Kidney epithelial cell (primary cell): ENCODE measurements at places on chromosomes 4 and X.

DNA sequence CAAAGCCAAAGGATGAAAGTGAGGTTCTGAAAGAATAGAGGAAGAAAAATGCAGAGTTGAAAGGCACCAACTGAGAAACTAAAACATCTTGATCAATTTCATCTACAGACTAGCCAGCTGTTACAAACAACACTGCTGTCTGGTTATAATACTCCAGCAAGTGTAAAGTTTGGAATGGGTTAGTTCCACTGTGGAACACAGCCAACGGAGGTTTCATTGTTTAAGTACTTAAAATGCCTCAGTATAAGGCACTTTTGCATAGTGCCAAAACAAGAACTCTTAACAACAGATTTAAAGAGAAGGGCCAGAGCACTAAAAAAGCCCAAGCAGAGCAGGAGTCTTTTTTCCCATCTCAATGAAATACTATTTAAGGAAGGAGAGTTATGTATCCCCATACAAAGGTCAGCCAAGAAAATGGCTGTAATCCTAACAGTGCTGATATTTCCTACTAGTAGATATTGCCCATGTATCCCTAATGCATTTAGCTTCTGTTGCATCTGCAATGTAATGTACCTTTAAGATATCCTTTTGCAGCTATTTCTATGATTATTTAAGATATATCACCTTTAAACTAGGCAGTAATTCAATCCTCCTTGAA lies 16.5 kb downstream of the ACSL4 start:
- no peak for DNase-seq

GRCh38 chr4:6341696-6342095 lies 72.0 kb downstream of the WFS1 start:
- DNase-seq: no peak

GRCh38 chr4:122476126-122476525 lies 19.6 kb upstream of the IL2 start:
- no peak for DNase-seq

- DNase-seq: no peak
Observed at GRCh38 chrX:115561605-115562479, 868 bp downstream of the PLS3 start.

GRCh38 chrX:39969099-39969818 lies 128.5 kb downstream of the BCOR start:
- DNase-seq: no peak

DNA sequence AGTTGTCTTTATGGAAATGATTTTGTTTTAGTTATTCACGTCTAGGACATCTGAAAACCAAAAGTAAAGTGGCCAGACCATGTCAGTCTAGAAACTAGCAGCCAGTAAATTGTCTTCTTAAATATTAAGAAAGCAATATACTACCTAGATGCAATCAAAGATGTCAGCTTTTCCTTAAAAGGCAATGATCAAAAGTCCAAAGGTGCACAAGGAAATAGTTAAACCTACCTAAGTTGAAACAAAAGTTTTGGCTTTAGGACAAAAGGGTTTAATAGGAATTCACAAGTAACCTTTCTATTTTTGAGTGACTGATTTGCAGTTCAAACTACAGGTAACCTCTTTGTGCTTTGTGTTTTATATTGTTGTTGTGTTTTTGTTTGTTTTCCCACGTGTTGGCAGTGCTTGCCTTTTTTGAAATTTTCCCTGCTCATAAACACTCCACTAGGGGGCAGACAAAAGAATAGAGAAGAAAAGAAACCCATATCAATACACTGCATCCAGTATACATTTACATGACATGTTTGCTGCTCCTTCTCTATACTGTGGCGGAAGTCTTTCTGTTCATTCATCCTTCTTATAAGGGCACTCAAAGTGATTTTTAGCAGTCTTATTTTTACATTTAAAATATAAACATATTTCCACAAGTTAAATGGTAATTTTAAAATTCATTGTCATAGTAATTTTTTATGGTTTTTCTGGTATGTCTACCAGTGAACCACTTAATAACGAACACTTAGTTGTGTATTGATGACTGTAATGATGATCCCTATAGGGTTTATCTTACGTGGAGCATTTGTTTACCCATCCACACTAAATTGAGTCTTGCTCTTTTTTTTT lies 62.7 kb downstream of the GAB1 start:
- no peak for DNase-seq

GRCh38 chr4:103076747-103077347 lies at the start of gene SLC9B2:
TSS of gene SLC9B2 (minus strand) at chr4:103076761. CDS start at chr4:103067550, 9,211 bp downstream.
- no peak for DNase-seq

GRCh38 chr4:17315459-17315858 lies 196.4 kb downstream of the QDPR start:
- no peak for DNase-seq

DNA sequence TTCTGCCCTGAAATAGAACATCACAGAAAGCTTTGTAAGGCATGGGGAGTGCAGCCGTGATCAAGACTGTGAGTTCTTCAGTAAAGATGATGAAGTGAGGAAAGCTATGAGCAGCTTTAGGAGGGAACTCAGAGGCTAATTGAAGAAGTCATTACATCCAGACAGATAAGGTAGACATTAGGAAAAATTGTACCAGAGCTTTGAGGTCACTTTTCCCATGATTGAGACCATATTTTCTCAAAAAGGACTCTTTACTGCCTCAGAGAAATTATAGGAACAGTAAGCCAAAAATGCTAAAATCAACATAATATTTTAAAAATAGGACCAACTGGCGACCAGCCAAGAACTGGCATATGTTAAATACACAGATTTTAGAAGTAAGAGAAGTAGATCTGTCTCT lies 11.2 kb downstream of the CHST7 start:
- no peak for DNase-seq

DNA sequence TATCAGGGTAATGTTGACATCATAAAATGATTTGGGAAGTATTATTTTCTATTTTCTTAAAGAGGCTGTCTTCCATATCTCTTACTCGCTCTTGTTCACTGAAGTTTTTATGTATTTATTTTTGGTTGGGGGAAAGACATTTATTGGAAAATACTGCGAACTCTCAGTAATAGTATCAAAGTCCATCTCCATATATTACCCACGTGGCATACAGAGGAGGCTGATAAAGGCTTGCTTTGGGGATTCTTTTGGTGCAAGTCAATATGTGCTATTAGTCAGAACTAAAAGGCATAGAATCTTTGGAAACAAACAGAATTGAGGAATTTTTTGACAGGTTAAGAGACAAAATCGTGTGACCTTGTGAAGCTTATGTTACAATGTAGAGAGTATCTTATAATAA lies 101.3 kb downstream of the NYX start:
- DNase-seq: no peak

- DNase-seq: no peak
Observed at GRCh38 chrX:154485150-154486051, 1.0 kb downstream of the UBL4A start.

GRCh38 chr4:15901998-15902397 lies 36.5 kb downstream of the FGFBP1 start:
- DNase-seq: no peak

DNA sequence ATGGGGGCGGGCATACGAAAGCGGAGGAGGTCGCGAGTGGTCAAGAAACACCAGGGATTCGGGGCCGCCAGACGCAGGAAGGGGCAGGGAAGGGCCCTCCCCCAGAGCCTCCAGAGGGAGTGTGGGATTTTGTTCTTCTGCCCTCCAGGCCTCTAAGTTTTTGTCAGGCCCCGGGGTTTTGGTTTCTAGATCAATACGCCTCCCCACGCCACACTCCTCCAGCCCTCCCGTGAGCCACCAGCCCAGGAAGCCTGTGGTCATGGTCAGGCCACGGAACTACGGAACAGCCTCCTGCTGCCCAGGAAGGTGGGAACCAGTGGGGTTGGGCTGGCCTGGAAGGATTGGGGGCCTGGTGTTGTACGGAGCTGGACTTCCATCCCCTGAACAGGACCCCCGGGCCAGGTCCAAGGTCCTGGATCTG lies 38.4 kb downstream of the CPLX1 start:
- DNase-seq: no peak

- no peak for DNase-seq
Observed at GRCh38 chr4:182823576-182823975, 93.6 kb downstream of the DCTD start.

DNA sequence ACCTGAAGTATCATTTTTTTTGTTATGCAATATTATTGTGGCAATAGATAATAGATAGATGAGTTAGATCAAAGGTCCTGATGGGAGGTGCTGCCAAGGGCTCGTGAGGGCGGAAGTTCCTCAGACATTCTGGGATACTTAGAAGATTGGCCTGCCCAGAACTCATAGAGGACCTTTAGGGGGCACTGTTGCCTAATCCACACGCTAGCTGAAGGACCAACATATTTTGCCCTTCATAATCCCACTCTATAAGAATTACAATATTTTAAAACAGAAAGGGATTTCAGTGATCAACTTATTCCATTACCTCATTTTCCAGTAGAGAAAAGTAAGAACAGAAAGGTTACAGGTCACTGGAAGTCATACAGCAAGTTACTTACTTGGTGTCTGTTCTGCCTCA lies 22.9 kb upstream of the COX7B2 start:
- no peak for DNase-seq

DNA sequence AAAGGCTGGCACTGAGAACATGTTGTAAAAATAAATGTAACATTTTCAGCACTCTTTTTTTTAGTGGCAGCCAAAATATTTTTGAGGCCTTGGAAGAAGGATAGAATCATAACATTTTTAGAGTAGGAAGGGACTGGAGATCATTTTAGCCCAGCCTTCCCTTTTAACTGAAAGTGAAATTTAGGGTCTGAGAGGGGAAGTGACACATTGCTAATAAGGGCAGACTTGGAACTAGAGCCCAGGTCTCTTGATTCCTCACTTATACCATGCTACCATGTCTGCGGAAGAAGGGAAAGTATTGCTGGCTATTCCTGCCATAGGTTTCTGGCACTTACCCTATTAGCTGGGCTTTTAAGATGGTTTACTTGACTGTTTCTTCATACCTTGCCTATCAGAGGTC lies 4.8 kb downstream of the WDR44 start:
- no peak for DNase-seq

- DNase-seq: no peak
Observed at GRCh38 chrX:16089086-16089485, 34.3 kb upstream of the GRPR start.

DNA sequence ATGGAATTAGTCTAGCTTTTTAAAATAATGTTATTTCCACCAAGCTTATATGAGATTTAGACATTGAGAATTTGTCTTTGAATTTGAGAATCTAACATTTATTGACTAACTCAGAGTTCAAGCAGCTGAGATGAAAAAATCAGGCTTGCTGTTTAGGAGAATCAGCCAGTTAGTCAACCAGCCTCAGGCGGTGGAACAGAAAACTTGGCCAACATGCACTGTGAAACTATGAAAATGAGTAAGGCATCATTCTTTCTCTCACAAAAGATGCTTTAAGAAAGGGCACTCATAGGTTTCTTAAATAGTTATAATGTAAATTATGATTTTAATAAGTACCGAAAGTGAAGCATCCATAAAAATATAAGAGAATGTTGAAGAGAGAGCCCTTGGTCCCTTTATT lies 84.2 kb downstream of the NFKB1 start:
- DNase-seq: no peak

DNA sequence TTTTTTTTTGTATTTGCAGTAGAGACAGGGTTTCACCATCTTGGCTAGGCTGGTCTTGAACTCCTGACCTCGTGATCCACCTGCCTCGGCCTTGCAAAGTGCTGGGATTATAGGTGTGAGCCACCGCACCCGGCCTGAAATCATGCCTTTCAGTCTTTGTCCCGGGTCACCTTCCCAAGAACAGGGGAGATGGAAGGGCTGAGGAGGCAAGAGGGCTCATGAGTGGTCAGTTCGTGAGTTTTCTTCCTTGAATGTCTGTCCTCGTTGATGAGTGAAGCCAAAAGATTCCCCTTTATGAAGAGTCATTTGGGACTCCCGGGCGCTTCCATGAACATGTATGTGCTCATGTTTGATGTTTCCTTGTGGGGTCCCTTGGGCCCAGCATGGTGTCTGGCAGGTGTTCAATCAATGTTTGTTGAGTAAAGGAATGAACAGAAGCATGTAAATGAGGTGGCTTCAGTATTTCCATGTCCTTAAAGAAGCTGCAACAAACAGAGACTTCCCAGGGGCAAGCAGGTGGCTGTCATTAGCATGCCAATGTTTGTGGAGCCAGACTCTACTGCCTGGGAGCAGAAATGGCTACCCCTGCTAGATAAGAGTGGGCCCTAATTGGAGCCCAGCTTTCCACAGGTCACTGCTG lies 3.4 kb upstream of the SEPTIN6 start:
- no peak for DNase-seq

DNA sequence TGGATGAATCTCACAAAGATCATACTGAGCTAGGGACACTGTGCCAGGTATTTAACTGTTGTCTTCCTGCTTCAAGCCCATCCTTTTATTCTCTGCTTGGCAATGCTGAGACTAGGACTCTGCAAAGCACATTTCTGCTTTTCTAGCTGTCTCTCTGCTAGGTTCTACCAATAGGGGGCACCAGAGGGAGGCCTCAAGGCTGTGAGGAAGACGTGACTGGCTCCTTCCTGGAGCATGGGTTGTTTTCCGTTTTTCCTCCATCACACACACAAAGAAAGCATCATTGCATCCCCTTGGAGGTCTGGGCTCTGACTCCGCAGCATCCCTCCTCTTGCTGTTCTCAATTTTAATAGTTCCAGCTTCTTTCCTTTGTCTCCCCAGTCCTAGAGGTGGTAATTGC lies 10.9 kb upstream of the DCTD start:
- no peak for DNase-seq

DNA sequence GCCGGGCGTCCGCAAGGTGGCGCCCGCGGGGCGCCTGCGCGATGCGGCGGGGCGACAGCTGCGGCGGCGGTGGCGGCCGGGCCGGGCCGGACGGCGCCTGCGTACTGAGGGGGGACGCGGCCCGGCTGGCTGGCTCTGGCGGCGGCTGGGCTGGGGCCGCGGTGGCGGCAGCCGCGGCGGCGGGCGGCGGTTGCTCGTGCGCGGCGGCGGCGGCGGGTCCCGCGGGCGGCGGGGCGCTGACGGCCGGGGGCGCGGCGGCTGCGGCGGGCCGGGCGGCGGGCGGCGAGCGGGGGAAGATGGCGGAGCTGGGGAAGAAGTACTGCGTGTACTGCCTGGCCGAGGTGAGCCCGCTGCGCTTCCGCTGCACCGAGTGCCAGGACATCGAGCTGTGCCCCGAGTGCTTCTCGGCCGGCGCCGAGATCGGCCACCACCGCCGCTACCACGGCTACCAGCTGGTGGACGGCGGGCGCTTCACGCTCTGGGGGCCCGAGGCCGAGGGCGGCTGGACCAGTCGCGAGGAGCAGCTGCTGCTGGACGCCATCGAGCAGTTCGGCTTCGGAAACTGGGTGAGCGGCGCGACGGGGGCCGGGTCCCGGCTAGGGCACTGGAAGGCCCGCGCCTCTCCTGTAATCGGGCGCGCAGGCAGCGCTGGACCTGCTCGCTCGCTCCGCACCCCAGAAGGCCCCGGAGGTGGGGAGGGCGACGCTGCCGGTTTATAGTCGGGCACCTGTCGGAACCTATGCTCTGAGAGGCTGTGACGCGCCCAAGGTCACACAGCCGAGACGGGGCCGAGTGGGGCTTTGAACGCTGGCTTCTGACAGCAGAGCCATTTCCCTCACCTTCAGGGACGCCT lies at the start of gene TADA2B:
Gene TADA2B (plus strand): TSS at position 89 of the 853 bp plus-strand sequence. CDS start 208 bp downstream, at position 297.
- DNase-seq: no peak

GRCh38 chrX:12615061-12615460 lies 176.2 kb upstream of the PRPS2 start:
- no peak for DNase-seq
